ENCODE measurements at places on chromosomes 2 and 18.

DNA sequence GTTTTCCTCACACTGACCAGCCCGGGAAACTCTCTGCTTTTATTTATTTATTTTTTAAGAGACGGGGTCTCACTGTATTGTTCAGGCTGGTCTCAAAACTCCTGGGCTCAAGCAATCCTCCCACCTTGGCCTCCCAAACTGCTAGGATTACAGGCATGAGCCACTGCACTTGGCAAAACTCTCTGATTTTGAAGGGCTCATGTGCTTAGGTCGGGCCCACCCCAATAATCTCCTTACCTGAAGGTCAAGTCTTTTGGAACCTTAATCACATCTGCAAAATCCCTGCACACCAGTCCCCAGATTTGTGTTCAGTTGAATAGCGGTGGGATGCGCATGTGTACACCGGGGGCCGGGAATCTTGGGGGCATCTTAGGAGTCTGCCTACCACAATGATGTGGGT is 7.7 kb upstream of the ECEL1 start:
- DNase-seq: no peak

DNA sequence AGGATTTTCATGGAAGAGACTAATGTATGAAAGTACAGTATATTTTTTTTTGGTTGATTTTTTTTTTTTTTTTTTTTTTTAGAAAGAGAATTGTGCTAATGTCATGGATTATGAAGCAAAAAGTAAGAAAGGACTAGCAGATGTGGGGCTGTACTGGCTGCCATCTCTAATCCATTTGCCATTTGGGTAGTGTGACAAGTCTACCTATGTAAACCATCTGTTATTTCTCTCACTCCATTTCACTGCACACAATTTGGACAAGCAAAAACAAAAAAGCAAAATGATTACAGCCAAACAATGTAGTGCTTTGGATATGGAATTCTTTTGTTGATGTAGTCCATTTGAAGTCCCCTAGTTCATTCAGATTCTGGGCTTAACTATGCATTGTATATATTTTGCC is 1355.4 kb downstream of the LRP1B start:
- no peak for DNase-seq

DNA sequence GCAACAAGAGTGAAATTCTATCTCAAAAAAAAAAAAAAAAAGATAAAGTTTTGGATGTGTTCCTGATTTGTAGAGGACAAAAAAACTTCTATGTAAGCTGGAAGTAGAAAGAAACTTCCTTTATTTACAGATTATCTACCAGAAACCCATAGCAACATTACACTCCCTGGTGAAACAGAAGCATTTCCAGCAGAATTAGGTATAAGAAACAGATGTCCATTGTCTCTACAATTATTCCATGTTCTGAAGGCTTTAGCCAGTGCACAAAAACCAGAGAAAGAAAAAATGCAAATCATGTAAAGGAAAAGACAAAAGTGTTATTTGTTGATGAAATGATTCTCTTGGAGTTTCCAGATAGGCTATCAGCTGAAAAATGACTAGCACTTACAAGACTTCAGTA is 4.9 kb downstream of the TUBB6 start:
- DNase-seq: no peak

DNA sequence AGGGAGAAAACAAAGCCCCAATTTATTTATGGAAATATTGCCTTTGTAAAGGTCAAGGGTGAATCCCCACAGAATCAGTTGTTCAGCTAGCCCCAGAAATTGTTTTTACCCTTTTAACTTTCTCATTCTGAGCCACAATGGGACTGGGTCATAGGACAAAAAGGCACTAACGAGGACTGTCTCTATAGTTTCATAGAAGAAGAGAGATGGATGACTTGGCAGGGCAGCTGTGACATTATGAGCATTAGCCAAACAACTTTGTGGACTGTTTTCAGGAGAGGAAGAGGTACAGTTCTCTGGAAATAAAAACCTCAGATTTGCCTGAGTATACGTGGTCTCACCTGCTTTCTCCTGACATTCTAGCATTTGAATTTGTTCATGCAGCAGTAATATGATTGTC is 1155.8 kb upstream of the CHAC2 start:
- no peak for DNase-seq

DNA sequence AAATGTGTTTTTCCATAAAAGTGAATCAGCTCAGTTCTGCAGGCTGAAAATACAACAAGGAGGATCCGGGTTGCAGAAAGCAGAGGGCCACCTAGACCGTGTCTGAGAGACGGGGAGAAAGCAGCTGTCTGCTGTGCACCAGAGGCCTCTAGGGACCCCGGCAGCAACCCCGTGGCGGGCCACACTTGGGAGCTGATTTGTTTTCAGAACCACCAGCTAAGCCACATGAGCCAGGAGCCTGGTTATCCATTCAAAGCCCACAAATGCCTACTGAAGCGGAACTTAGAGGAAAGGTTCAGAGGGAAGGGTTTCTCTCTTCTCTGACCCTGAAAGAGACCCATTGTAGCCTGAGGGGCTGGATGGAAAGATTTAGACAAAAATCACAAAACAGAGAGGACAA is 28.4 kb upstream of the ID2 start:
- DNase-seq: no peak

GRCh38 chr2:100393362-100393761 is 24.1 kb downstream of the CHST10 start:
- no peak for DNase-seq

- DNase-seq: no peak
Observed at GRCh38 chr18:35042389-35043071, 1.3 kb downstream of the MAPRE2 start.

DNA sequence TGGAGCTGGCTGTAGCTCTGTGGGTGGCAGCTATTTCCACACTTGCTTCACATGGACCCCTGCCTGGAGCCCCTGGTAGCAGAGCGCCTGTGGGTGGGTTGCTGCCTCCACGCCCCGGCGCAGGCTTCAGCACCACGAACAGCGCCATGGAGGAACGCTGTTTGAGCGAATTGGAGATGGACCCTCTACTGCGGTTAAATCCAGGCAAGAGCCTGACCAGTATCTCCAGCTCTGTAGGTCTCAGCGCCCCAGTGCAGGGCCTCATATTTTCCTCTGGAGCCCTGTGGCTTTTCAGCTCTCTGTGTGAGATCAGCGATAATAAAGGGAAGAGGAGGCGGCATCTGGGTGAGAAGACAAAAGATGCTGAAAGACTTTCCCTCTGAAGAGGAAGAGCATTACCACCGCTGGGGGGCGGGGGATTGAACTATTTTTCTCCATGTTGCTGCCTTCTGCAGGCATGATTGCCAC is 12.0 kb downstream of the ONECUT2 start:
- no peak for DNase-seq

DNA sequence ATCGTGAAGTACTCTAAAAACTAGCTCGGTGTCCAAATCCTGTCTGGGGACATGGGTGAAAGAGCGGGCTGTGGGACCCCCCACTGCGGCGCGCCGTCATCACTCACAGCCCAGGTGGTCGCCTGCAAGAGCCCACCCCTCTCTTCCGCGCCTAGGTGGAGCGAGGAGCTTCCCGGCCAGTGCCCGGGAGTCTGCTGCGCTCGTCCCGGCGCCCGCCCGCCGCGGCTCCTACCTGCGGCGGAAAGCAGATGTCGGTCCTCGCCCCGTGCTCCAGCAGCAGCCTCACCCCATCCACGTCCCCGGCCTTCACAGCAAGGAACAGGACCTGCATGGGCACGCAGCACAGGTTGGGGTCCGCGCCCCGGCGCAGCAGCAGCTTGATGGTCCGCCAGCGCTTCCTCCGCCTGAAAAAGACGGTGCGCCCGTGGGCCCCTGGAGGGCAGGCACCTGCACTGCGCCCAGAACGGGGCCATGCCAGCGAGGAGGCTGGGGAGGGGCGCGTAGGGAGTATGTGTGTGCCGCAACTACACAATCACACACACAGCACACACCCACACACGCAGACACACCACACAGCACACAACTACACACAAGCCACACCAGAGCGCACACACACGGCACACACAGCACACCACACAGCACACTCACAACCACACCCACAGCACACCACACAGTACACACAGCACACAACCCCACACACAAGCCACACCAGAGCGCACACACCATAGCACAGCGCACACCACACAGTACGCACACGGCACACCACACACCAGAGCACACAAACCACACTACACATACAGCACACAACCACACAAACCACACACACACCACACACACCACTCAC is 37.4 kb downstream of the ANKMY1 start:
- DNase-seq: peak; percentile 19

DNA sequence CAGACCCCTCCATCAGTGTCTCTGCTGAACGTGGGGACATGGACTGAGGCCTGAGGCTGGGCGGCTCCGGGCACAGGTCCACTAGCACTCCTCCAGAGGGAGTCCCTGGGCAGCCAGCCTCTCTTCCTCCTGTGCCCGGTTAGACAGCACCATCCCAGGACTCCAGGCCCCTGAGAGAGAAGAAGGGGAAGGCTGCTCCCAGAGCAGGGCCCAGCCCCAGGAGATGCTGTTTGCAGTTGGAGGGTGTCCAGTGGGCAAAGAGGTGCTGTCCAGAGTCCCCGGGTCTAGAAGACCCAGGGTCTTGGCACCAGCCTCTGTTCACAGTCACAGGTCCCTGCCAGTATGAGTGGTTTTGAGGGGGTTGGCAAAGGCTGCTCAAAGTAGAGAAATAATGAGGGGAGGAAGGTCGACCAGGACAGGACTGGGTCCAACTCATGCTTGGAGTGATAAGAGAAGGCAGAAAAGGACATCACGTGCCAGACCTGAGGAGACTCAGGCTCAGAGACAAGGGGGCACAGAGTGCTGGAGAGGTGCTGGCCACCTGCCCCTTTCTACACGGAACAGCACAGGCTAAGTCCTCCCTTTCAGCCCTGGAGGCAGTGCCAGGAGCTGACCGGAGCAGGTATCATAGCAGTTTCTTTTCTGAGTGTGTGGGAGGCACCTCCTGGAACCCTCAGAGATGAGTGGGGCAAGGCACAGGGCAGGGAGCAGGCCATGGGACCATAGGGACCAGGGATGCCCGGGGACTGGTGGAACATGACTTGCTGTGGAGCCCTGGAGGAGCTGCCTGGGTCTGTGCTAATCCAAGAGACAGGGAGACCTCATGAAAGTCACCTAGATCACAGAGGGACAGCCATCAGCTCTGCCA is 21.1 kb downstream of the CRACDL start:
- DNase-seq: no peak

DNA sequence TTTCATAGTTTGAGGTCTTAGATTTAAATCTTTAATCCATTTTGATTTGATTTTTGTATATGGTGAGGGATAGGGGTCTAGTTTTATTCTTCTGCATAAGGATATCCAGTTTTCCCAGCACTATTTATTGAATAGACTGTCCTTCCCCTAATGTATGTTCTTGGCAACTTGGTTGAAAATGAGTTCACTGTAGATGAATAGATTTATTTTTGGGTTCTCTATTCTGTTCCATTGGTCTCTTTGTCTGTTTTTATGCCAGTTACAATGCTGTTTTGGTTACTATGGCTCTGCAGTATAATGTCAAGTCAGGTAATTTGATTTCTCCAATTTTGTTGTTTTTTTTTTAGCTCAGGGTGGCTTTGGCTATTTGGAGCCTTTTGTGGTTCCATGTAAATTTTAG is 5.9 kb downstream of the FAM171B start:
- DNase-seq: no peak

GRCh38 chr2:111898703-111899514 is 502 bp downstream of the MERTK start:
- DNase-seq: peak; percentile 56

Data from left cardiac atrium (tissue), 4 donors.